ENCODE measurements at places on chromosomes 12 and 14.

- no peak for DNase-seq
These were observed 9.5 kb upstream of the EEA1 start for GRCh38 chr12:92938638-92939037.

DNA sequence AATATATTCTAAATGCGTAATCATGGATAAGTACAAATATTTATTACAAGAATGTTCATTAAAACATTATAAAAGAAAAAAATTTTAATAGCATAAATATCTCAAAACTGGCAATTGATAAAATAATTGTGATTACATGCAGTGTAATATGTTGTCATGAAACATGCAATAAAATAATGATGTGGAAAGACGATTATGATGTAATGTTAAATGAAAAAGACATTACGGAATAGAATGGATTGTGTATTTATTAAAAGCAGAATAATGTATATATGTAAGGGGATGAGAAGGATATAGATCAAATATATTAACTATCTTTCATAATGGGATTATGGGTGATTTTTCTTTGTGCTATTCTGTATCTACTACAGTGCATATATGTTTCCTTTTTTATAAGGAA lies 32.8 kb downstream of the NDUFA9 start:
- DNase-seq = no peak

GRCh38 chr14:75628816-75629215 lies 31.9 kb downstream of the ERG28 start:
- DNase-seq = no peak

- no peak for DNase-seq
These were observed 561.9 kb downstream of the FLRT2 start for GRCh38 chr14:86091811-86092210.

GRCh38 chr12:76708296-76708695 lies 55.6 kb upstream of the ZDHHC17 start:
- no peak for DNase-seq

DNA sequence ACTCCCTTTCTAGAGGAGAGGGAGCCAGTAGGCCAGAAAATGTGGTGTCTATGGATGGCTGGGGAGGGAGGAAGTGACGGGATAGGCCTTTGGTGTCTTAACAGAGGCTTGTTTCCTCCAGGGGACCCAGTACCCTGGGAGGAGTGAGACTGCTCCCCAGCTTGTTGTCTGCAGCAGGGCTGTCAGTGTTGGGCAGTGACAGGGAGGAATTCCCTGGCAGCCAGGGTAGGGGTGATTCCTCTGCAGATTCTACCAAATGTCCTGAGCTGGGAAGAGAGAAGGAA lies 64.0 kb downstream of the GALNT16 start:
- DNase-seq = no peak

- no peak for DNase-seq
These were observed 520 bp downstream of the CSRP2 start for GRCh38 chr12:76878099-76878898.

DNA sequence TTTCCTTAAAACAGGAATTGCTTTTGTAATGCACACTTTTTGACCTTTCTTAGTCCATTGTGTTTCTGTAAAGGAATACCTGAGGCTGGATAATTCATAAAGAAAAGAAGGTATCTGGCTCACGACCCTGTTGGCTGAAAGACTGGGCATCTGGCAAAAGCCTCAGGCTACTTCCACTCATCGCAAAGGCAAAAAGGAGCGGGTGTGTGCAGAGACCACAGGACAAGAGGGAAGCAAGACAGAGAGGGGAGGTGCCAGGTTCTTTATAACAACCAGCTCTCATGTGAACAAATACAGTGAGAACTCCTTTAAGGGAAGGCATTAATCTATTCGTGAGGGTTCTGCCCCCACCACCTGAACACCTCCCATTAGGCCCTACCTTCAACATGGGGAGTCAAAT lies 182.1 kb downstream of the C12orf50 start:
- DNase-seq = no peak

- DNase-seq = peak; percentile 1
These were observed 39.0 kb downstream of the SLCO1B1 start for GRCh38 chr12:21169878-21170472.

- DNase-seq = peak; percentile 93
These were observed 932.3 kb downstream of the DIO2 start for GRCh38 chr14:79278798-79279644.

- no peak for DNase-seq
These were observed 58.0 kb downstream of the SYNE2 start for GRCh38 chr14:63910583-63911363.

GRCh38 chr12:82474798-82475184 lies 116.5 kb downstream of the METTL25 start:
- no peak for DNase-seq

DNA sequence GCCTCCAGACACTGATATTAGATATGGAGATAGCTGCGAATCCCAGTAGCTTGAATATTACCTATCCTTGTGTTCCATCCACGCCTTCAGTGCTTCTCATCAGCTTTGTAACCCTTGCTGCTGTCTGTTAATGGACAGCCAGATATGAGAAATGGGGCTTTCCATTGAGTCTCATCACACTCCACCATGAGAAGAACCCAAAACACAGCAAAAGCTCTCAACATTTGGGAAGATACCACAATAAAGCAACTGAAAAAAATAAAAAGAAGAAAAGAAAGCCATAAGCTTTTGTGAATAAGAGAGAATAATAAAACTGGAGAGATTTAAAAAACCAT lies 225.4 kb downstream of the GALC start:
- no peak for DNase-seq

Measured in COR-L47 (cell line).